ENCODE measurements at places on chromosomes 6 and 20.

DNA sequence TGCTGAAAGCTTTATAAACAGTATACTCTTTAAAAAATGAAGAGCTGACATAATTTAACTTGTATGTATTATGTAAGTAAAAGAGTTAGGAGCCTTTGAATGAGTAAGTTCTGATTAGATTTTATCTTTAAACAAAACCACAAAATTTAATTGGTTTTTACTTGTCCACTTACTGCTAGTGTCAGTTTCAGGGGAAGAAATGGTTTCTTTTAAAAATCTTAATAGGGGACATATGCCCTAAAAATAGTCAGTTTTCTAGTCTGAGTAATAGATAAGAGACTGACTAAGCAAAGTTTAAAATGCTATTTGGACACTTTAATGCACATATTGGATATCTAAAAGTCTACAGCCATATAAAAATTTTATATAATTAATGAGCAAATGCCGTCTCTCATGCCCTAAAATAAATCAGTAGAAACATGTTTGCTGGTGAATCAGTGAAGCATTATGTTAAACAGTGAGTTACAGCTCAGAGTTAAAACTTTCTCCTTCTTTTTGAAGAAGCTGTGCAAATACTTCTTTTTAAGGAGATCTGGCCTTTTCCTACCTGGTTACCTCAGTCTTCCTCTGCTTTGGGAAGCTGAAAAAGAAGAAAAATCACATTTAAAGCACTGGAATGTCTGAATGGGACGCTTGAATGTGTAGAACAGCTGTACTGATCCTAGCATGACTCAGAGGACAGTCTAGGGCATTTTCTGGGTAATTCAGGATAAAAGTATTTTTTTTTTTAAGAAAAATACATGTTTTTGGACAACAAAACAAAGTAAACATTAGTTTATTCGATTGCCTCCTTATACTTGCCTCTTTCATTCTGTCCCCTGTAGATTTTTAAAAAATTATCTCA, 55.3 kb downstream of the CDH26 start:
- DNase-seq, result no peak

- peak; percentile 89 for DNase-seq
Observed at GRCh38 chr20:33663161-33664084, 1.3 kb downstream of the C20orf144 start.

- no peak for DNase-seq
Observed at GRCh38 chr20:40692240-40693011, 3.4 kb upstream of the MAFB start.

DNA sequence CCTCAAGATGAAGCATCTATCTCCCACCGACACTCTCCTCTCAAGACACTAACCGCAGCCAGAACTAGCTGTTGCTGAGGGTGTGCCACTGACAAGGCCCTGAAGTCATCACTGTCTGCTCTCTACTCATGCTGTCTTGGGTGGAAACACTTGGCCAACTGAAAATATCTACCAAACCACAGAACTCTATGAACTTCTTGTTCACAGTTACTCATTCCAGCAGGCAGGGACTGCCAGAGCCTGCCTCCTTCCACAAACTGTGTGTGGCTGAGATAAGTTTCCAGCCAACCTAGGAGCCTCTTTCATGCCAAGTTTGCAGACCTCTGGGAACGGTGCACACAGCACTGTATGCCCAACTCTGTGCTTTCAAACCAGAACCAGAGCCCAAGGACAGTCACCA, 45.5 kb upstream of the NXT1 start:
- peak; percentile 3 for DNase-seq

DNA sequence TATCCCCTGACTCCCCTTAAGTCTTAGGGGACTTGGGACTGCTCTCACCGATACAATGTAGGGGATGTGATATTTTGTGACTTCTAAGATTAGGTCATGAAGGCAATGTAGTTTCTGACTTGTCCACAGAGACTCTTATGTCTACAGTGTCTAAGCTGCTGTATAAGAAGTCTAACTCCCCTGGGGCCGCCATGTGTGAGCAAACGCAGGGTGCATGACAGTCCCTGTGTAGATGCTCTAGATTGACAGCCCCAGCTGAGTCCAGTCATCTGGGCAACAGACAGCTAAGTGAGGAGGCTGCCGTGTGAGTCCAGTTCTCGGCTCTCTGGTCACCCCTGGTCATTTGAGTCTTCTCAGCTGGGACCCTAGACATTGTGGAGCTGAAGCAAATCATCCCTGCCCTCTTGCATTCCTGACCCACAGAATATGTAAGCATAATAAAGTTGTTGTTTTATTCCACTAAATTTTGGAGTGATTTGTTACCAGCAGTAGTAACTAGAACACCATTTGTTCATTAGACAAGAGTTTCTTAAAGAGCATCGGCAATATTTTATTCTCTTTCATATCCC, 743.3 kb upstream of the CHD6 start:
- no peak for DNase-seq

DNA sequence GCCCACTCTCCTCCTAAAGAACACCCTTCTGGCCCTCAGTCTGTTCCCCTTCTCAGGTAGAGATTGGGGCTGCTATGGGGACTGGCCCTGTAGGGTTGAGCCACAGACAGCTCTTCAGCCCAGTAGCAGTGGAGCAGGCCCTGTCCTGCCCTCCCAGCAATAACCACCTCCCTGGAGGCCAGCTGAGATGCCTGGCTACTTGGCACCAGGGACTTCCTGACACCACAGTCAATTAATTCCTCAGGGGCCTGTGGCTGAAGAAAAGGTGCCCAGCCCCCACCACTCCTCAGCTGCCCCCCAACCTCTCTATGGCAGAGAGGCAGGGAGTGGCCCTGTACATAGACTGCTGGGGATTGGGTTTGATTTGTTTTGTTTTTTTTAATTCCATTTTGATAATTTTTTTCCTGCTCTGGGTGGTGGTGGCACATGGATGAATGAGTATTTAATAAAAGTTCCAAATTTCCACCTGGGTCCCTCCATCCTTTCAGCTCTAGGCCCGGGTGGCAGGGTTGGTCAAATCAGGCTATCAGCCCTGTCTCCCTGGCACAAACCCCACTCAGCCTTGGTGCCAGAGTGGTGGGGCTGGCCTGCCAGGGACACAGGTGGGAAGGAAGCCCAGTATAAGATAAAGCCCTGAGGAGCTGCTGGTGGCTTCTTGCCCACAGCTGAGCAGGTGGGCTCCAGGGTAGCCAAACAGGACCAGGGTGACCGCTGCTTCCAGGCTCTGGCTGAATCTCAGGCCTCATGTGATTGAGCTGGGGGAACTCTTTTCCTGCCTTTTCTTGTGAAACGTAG, 1.9 kb upstream of the DEF6 start:
- no peak for DNase-seq

- no peak for DNase-seq
Observed at GRCh38 chr20:53944796-53945195, 125.6 kb downstream of the BCAS1 start.
